ENCODE measurements at places on chromosomes 11 and 22.

DNA sequence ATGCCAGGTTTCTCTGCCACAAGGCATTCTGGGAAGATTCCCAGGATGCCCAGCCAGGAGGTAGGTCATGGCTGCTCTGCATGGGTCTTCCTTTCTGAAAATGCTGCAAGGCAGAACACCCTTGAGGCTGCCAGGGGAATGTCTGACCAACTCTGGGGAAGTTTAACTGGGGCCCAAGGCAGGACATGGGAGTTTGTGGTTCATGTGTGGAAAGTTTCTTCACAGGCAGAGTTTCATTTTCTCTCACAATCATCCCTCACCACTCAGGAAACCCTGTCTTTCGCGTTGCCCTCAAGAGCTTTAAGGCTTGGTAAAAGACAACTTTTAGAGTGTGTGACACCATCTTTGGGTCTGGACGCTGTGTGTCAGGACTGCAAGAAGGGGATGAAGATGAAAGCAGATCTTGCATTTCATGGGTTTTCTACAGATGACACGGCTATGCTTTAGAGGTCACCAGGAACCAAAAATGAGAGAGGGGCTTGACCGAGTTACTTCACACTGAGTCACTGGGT lies 133.5 kb downstream of the CD44 start:
- DNase-seq = no peak

DNA sequence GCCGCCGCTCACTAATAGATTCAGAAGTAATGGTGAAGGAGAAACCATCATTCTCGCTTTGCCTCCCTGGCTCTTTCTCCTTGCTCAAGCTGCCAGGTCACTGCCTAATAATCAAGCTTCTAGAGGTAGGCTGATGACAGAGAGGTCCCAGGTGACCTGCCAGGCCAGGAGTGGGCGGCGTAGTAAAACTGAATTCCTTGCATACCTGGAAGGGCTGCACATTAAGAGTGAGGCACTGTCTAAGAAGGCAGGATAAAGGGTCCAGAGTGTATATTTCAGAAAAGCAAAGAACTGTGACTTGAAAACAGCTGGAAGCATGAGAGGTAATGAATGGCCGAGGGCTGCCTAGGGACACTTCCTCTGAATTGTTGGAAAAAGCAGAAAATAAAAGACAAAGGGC lies 4.1 kb downstream of the SYT13 start:
- DNase-seq = no peak

GRCh38 chr11:107457205-107457557 lies 444 bp downstream of the CWF19L2 start:
- DNase-seq = peak; percentile 6

- no peak for DNase-seq
Observed at GRCh38 chr11:120121336-120121735, 16.6 kb downstream of the TRIM29 start.

DNA sequence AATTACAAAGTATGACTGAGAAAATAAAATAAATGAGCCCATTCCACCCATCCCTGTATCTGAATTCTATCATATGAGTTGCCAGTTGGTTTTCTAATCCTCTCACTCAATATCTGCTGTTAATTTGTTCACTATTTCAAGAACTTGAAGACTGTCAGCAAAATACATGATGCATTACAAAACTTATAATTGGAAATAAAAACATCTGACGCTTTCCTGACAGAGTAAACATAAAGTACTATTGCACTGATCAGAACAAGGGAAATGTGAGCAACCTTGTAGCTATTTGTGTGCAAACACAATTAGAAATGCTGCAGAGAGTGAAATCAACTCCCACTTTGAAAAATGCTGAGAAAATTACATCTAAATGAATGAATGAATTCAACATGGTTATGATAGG lies 97.1 kb downstream of the MPPED2 start:
- DNase-seq = no peak

- DNase-seq = no peak
Observed at GRCh38 chr11:61509043-61510029, 787 bp downstream of the LRRC10B start.

DNA sequence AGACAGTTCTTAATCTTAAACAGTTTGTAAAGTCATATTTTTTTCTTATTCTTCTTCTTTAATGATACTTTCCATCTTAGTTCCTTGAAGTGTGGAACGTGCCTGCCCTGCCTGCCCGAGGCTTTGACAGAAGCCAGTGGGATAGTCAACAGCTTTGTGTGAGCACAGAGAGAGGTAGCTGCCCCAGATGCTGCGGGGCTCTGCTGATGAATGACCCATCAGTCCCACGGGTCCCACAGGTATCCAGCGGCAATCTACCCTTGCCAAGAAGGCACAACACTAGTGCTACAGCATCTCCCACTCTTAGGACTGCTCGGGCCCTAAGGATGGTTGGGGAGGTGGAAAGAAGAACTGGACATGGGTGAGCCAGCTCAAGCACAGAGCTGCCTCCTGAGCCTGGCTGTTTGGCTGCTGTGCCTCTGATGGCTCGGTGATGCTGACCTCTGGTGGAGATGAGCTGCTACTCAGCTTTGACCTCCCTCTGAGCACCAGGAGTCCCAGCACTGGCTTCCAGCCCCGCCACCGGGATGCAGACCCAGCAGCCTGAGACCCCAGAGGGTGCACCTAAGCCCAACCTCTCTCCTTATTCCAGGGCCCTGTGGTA lies 11.8 kb upstream of the APLNR start:
- DNase-seq = no peak

DNA sequence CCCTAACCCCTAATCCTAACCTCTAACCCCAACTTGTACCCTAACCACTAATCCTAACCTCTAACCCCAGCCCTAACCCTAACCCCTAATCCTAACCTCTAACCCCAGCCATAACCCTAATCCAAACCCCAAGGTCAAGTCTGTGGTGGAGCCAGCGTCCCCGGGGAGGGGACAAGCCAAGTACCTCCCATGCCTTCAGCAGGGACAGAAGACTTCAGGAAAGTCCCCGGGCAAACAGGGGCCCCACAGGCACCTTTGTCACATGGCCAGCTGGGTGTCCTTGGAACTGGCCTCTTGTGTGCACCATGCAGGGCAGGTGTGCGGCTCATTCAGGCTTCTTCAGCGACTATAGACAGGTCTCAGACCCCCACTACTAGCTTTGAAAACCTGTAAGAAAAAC lies 555.8 kb downstream of the BRD1 start:
- no peak for DNase-seq

DNA sequence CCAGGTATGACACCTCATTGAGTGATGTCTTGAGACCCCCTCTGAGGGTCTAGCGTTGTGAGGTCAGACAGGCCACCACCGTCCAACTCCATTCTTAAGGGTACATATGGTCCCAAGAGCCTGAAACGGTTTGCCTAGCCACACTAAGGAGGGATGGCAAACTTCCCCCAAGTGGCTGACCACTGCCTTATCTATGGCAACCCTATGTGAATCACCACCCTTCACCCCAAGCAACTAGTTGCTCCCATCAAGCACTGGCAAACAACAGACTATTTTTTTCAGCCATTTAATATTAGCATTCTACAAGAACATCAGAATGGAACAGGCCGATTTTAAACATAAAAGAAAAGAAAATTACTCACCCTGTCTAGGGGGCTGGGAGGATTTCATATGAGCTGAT lies 22.8 kb downstream of the THOC5 start:
- no peak for DNase-seq

DNA sequence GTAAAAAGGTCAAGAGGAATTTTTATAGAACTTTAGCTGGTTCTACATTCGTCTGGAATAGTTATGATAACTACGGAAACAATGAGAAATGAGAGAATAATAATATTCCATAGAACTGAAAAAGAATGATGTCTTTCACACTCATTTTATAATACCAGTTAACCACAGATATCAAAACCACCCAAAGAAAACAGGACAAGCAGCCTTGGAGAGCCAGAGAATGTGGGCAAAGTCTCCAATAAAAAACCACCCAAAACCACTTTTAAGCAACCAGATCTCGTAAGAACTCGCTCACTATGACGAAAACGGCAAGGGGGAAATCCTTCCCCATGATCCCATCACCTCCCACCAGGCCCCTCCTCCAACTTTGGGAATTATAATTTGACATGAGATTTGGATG lies 60.8 kb downstream of the ARHGAP32 start:
- no peak for DNase-seq

GRCh38 chr11:128695539-128696221 lies 1.8 kb downstream of the FLI1 start:
- DNase-seq = no peak

DNA sequence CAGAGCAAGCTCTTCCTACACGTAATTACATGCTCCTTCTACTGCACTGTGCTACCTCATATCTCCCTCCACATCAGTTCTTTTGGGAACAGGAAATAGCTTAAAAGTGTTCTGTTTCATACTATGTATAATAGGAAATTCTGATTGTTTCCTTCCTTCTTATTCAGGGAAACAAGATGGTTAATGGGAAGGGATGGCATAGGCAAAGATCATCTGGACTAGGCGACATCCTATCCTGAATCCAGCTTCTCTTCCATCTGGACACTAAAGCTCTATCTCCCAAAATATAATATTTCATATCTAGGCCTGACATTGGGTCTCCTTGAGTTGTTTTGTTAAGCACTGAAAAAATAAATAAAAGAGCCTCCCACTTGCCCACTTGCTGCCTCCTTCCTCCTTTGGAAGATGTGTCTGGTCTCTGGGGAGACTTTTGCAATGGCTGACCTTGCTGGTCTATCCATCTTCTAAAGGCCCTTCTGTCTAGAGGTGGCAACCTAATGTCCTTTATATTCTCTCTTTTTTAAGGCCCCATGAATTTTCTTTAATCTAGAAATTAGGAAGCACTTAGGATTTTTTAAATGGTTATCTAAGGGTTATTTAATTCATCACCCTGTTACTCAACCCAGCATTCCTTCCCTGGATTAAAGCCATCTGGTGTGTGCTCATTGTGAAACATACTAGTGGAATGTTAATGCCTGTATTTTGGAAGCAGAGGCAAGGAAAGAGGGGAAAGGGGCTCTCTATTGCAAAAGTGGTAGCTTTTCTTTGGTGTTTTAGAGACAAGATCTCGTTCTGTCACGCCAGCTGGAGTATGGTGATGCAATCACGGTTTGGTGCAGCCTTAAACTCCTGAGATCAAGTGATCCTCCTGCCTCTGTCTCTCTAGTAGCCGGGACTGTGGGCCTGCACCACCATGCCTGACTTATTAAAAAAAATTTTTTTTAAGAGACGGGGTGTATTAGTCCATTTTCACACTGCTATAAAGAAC lies 20.6 kb downstream of the CLMP start:
- peak; percentile 91 for DNase-seq

GRCh38 chr11:122077459-122077858 lies 38.6 kb downstream of the BLID start:
- DNase-seq = no peak

DNA sequence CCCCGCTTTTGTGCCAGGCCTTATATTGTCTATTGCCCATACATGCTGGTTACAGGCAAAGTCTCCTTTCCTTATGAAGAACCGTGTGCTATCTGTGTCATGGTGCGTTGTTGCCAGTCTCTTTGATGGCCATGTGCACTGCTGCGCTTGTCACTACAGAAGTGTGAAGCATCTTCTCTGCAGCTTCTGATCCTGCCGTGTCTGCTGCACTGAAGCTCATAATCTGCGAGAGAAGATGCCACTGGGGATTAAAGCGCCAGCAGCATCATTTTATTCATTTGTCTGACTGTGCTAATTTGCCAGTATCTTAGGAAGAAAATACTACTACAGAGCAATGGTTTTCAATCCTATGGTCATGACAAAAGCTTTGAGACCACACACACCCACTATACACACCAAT lies 330.1 kb downstream of the FAT3 start:
- DNase-seq = no peak

- DNase-seq = no peak
Observed at GRCh38 chr11:127066401-127067090, 66.0 kb upstream of the KIRREL3 start.

GRCh38 chr11:5719703-5720495 lies 16.3 kb upstream of the OR56B1 start:
- no peak for DNase-seq

- DNase-seq = no peak
Observed at GRCh38 chr11:77438487-77438886, 35.4 kb downstream of the PAK1 start.

- DNase-seq = no peak
Observed at GRCh38 chr11:4191031-4191571, 96.5 kb downstream of the RRM1 start.

- DNase-seq = peak; percentile 15
Observed at GRCh38 chr11:71563406-71563805, 2.0 kb upstream of the KRTAP5-10 start.

DNA sequence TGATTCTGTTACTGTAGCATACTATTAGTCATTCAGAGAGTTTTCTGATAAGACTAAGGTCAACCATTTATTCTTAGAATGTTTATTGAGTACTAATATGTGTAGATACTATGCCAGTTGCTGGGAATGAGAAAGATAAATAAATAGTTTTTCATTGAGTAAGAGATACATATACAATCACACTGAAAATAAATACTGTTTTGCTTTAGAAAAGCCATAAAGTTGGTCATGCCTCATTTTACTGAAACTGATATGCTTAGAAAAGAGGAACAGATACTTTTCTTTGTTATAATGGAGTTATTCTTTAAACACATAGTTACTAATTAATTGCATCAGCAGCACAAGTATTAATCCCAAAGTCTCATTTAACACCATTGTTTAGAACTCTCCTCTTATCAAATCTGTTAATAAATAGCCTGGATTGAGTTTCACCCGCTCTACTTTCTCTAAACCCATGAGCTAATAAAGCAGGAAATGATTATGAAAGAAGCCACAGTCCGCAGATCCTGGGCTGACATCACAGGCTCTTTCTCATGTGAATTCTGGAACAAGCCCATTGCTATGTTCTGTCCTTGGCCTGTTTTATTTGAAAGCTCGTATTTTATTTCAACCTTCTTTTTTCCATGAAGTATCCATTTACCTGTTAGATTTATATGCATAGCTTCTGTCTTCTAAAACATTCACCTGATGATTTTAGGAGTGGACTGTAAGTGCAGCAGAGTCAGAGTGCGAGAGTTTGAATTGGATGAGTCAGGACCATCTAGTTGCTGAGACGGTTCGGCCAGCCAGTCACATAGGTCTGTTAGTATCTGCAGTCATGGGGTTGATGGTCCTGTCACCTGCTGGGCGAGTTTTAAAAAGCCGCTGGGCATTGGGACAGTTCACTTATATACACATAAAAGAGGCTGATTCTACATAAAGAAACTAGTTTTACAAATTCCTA lies 35.5 kb downstream of the PIWIL4 start:
- peak; percentile 98 for DNase-seq
